ENCODE measurements at places on chromosomes 3 and 15.

DNA sequence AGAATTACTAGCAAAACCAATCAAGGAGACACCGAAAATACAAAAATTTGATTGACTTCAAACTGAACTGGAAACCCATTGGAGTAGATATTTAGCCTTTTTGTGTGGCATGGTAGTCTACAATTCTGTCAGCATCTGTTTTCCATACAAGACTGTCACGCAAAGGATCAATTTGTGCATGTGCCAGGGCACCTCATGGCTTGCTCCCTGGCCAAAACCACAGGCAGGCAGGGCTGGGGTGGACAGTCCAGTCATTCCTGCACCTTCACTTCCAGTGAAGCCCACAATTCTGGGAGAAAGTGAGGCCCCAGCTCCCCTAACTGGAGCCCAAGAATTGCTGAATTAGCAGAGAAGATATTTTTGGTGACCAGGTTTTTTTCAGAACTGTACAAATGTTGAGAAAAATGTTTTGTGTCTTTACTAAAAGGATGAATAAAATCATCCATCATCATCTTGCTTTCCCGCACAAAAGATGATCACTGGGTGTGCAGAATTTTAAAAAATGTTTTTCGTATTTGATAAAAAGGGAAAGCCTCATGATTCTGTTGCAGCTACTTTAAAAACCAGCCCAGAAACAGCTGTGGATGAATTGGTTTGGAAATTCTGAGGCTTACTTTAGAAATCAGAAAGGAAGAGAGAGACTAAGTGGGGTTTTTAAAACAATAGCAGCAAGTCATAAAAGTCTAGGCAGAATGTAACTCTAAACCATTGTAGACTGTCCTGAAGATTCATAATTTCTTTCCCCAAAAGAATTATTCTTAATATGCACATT lies 86.4 kb downstream of the PCCB start:
- DNase-seq, result no peak

DNA sequence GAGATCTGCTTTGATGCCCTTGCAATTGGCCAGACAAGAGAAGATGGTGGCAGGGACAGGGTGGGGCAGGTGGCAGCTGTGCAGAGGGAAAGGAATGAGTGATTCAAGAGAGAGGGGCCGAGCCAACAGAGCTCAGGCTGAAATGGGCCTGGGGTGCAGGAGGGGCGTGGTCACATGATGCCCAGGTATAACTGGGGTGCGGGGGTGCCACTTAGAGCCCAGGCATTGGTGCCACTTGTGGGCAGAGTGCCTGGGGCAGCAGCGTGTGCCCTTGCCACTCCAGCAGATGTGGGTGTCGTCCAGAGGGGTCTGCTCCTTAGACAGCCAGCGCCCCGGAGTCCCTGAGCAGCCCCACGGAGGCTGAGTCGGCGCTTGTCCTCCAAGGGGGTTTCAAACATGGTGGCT lies 88.7 kb downstream of the PLXNA1 start:
- DNase-seq, result no peak

GRCh38 chr3:192834428-192834827 lies 83.2 kb downstream of the MB21D2 start:
- no peak for DNase-seq

GRCh38 chr3:196128172-196128843 lies 46.4 kb upstream of the TFRC start:
- DNase-seq, result no peak

DNA sequence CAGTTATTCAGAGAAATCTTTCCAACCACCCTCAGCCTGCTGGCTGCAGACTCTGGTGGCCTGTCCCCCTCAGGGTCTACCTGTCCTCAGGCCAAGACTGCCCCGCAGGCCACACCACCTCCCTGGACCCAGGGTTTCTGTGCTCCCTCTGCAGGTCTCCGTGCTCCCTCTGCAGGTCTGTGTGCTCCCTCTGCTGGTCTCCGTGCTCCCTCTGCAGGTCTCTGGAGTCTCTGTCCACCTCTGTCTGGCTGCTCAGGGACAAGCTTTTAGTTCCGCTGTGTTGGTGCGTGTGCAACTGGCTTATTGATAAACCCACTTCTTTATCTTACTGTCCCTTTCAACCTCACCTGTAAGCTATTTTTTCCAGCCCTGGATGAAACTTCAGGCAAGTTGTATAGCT lies 30.1 kb downstream of the BDH1 start:
- no peak for DNase-seq

DNA sequence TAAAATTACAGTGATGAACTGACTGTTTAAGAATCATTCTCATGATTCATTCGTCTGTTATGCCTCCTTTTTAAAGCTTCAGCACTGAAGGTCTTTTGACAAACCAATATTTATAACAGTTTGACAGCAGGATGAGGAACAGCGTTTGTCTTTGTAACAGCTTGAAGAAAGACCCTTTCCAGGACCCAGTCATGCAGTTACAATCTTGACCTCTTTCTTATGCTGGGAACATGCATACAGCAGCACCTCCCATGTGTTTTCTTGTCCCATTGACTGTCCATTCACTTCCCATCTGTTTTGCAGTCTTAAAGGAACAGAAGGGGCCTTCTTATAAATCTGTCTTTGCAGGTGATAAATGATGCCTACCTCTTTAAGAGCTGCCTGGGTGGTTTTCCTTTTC lies 87.2 kb downstream of the OPA1 start:
- no peak for DNase-seq

DNA sequence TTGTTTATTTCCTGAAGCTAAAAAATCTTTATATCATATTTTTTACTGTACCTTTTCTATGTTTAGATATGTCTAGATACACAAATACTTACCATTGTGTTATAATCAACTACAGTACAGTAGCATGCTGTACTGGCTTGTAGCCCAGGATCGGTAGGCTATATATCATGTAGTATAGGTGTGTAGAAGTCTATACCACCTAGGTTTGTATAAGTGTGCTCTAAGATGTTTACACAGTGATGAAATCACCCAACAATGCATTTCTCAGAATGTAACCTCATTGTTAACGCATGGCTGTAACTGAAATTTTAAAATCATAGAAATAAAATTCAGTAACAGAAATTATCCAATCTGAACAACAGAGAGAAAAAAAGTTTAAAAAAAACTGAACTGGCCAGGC lies 43.2 kb downstream of the EIF3J start:
- no peak for DNase-seq

DNA sequence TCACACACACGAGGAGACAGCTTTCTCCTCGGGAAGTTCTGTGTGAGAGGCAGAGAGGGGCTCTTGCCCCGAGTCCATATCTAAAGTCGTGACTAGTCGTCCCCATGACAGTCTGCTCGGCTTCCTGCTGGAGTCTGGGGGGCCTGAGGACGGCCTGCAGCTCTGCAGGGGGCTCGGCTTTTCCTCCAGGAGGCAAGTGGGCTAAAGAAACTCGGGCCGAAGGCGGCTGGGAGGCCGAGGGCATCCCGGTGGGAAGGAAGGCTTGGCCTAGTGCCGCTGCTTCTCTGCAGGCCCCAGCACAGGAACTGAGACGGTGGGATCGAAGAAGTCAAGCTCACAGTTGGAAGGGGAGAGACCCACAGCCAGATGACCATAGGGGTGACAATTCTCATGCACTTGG lies 25.4 kb upstream of the PIGZ start:
- no peak for DNase-seq

DNA sequence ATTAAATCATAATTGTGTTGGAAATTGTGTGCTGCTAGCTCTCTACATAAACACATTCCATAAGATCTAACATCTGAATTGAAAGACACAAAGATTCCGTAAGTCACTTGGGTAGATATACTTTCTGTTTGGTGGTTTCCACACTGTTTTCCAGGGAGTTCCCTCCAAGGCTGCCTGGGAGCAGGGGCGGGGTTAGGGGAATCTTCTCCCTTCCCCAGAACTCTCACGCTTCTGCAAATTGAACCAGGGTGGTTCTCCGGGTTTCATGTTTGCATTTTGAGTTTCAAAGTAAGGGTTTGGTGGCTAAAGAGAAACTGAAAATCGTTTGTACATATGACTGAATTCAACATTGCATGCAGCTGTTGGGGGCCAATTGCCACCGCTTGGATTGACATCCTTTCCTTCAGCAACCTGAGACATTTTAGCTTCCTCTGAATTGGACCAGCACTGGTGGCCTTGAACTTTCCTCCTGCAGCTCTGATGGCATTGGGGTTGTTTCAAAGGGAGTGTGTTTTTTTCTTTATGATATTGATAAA lies 192.7 kb upstream of the FEZF2 start:
- DNase-seq, result no peak

GRCh38 chr15:55969582-55969981 lies 23.8 kb downstream of the NEDD4 start:
- DNase-seq, result no peak

DNA sequence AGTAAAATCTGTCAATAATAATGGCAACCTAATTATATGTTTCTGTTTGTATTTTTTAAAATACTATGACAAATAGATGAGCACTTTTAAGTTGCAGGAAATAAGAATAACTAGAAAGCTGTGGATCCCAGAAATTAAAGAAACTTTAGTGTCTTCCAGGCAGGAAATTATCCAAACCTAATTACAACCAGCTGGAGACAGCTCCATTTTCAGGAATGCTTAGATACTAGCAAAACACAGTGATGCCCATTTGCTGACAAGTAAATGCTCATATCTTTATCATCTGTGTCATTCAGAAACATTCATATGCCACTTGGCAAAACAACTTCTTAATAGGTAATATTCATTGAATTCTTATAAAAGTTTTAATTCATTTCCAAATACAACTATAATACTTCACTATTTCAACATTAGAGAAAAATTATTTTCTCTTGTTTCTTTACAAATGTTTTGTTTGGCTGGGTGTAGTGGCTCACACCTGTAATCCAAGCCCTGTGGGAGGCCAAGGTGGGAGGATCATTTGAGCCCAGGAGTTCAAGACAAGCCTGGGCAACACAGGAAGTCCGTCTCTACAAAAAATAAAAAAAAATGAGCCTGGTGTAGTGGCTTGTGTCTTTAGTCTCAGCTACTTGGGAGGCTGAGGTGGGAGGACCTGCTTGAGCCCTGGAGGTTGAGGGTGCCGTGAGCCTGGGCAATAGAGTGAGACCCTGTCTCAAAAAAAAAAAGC lies 169.1 kb upstream of the TSPAN3 start:
- DNase-seq, result no peak

DNA sequence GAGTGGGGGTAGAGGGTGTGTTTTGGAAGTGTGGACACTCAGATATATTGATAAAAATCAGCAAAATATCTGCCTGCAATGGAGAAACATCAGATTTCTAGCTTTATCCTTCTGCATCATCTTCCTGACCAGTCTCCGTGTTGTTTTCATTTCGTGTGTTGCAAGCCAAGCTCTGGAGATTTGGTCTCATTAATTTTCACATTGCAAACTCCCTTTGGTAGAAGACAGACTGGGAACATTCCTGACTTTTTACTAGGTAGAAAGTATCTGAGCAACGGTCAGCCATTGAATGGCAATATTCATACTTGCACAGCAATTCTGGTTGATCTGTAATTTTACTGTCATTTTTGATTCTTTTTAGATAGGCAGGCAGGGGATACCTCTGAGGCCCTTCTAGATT lies 30.4 kb downstream of the FSTL1 start:
- no peak for DNase-seq

DNA sequence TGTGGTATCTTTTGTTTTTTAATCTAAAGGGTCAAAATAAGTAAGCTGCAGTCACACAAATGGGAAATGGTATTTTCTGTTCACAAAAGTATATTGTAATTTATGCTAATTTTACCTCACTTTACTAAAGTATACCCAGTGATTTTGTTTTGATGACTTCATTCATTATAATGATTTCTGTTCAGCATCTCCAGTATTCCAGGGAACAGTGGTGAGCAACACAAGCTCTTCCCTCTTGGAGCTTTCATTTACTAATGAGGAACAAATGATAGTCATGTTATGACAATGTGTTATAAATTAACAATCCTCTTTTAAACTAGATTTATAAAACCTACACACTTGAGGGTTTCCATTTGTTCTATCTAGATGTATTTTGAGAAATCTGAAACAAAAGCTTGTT lies 20.5 kb upstream of the EIF3J start:
- no peak for DNase-seq

- DNase-seq, result no peak
Observed at GRCh38 chr15:92097474-92098178, 244.1 kb downstream of the SLCO3A1 start.

DNA sequence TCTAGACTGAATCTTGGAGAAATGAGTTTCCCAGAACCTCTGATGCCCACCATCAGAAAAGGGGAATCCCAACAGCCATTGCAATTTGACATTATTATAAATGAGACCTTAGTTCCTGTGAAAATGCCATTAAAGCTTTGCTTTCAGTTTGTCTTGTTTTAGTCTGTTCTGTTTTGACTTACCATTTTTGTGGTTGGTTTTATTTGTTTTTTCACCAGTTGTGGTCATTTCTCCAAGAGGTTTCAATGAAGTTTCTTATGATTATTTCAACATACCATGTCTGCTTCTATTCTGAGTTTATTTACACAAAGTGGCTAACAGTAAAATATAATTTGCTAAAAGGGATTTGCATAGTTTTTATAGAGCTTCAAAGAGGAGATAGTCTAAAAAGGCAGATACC lies 175.0 kb upstream of the MCTP2 start:
- DNase-seq, result no peak

- DNase-seq, result no peak
Observed at GRCh38 chr15:44064706-44065105, 130.4 kb downstream of the FRMD5 start.

DNA sequence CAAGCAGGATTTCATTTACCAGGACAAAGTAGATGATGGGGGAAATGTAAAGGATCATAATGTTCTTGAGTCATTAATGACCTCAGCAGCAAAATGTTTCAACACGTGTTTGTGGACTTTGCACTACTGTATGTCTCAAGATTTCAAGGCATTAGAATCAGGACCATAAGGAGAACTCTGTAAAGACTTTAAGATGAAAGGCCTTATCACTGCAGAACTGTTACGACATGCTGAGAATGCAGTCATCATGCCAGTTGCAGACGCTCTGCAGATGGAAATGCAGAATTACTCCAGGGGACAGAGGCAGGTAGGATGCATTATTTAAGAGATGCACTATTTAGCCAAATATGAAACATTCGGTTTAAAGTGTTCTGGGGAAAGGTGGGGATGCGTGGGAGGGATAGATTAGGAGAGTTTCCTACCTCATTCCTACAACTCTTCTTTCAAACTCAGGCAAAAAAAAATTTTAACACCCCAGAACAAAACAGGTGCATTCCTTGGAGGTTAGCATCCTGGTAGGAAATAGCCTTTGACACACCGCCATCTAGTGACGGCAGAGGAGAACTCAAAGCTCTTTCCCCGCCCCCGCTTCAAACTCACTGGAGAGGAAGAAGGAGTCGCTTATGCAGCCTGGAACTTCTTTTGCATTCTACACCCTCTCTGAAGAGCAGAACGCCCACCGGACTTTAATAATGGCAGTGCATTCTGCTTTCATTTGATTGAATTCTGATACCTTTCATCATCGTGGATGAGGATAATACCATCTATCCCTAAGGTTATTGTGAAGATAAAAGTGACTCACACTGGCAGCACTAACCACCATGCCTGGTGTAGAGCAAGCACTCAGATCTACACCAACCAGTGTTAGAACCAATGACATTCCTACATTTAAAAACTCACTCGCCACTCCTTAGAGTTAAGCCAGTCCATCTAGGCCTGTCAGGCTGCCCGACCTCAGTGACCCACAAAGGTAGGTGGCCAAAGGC lies 43.1 kb upstream of the TOPAZ1 start:
- peak; percentile 41 for DNase-seq
